ENCODE measurements at places on chromosomes 12 and 14.

DNA sequence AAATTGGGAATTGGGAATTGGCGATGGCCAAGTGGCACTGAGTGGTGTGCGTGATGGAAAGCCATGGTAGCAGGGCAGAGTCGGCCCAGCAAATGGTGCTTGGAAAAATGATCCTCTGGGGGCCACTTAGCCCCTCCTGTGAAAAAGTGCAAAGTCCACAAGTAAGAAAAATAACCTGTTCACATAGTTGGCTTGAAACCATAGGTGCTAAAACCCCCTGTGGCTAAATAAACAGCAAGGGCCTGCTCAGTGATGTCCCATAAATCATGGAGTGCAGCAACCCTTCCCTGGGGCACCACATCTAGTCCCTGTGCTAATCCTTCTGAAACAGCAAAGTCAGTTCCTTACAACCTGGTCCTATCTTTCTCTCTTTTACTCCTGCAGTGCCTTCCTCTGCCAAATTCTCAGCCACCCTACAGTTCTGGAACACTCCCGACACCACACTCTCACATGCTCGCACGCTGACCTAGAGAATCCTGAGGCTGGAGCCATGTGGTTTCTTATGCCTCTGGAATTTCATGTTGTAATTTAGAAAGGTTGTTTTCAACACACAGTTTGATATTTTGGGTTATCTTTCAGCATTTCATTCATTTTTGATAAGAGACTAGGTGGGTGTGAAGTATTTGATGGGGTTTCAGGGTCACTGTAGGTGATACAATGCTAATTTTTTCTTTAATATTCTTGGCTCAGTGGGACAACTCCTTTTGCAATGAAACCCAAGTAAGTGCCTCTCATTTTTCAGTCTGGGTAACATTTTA lies 123.6 kb downstream of the SMOC1 start:
- no peak for DNase-seq

GRCh38 chr12:5511644-5512600 lies 80.0 kb downstream of the NTF3 start:
- peak; percentile 4 for DNase-seq

DNA sequence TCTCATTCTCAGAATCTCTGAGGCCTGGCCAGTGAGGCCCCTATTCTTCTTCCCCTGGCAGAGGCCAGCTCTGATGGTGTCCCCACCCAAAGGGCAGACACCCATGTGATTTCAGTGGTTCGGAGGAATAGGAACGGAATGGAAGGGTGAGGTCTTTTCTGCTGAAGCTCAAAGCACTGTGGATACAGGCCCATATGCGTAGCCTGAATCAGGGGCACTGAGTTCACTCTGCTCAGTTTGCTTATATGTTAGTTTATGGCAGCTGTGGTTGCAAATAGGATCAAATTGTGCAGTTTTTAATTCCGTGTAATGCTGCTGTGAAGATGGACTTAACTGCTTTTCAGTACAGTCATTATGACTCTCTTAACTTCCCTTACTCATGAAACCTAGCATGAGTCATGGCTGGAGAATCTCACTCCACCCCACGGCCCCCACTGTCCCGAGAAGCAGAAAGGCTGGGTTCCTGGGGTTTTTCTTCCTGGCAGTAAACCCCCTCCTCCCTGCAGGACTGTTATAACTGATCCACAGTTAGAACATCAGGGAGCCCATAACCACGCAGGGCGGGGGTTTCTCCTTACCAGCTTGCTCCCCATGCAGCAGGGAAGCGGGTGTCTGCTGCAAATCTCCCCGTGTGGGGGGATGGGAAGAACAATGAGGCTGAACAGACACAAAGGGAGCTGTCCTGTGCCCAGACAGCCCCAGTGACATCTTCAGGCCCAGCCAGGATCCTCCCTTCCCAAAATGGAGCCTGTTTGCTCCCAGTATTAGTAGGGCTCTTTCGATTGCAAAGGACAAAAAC lies 122.7 kb downstream of the SLC38A6 start:
- DNase-seq: peak; percentile 6

DNA sequence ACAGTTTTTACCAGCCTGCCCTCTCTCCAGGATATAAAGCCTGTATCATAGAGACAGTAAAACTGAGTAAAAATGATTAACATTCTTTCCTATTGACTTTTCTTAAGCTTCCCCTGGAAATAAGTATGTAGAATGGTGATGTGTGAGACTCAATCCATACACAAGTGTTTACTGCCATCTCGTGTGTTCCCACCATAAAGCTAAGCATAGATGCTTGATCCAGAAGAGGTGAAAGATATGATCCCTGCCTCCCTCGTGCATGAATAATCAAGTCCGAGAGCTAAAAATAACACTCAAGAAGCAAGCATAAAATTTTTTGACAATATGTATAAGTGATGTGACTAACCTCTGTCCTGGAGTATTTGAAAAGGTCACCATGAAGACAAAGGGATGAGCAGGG lies 16.9 kb upstream of the GSG1 start:
- no peak for DNase-seq

DNA sequence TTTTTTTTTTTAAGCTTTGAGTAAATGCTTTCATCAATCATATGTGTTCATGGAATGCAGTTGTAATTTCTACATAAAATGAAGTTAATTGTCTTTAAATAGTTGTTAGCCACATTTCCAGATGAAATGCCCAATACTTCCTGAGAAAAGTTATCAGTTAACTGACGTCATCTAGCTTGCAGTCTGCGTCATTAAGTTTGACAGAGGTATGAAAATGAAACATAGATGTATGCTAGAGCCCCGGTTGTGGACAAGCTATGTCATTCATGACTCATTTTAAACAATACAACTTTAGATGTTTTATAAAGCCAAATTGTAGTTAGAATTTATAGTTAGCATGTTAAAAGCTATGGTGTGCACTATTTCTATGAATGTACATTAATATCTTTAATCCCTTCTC lies 90.7 kb downstream of the PLEKHA5 start:
- DNase-seq: no peak

DNA sequence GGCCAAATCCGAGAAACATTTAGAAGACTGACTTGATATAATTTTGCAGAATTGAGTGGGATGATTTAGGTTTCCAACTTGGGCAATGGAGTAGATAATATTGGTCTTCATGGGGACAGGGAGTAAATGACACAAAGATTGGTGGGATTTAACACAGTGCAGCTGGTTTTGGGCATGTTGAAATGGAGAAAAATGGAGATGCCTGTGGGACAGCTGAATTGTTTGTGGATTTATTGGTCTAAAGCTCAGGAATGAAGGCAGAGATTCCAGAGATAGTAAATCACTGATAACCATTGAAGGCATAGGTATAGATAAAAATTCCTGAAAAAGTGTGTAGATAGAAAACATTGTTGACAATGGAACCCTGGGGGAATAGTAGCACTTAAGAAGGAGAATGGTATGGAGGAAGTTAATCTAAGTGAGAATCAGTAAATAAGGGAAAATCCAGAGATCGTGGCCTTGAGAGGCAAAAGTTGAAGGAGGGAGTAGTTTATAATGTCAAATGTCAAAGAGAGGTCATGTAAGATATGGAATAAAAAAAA lies 120.9 kb upstream of the ATP2B1 start:
- no peak for DNase-seq

DNA sequence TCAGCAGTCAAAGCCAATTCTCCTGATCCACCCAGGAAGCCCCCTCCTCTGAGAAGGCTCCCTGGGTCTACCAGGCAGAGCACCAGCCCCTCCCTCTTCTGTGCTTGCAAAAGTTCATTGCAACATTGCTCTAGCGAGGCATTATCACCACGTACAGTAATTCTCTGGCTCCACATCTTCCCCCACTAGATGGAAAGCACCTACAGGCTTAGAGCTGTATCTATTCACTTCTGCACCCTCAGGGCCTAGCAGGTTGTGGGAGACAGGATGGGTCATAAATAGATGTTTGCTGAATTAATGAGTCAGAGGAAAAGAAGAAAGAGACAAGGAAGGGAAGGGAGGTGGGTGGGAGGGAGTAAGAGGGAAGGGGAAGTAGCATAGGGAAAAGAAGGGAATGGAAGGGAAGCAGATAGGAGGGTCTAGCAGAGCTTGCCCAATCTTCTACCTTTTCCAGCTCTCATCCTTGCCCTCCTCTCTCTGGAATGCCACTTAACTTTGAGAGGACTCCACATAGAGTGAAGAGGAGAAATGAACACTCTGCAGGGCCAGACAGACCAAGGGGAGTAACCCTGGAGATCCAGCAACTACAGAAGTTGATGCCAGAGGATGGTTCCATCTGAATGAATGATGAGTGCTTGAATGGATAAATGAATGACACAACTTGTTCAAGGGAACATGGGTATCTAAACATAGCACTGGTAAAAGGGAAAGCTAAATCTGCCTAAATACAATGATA lies 42.0 kb upstream of the NT5DC3 start:
- no peak for DNase-seq

GRCh38 chr14:99248761-99249171 lies 23.2 kb downstream of the BCL11B start:
- DNase-seq: no peak

- no peak for DNase-seq
Observed at GRCh38 chr12:127290251-127290650, 976.7 kb upstream of the TMEM132C start.

- DNase-seq: peak; percentile 20
Observed at GRCh38 chr14:82710267-82710841, 1176.7 kb upstream of the SEL1L start.

GRCh38 chr14:64733899-64734298 lies 29.7 kb downstream of the PLEKHG3 start:
- DNase-seq: no peak

GRCh38 chr12:98492580-98493140 lies 22.7 kb upstream of the TMPO start:
- DNase-seq: no peak

DNA sequence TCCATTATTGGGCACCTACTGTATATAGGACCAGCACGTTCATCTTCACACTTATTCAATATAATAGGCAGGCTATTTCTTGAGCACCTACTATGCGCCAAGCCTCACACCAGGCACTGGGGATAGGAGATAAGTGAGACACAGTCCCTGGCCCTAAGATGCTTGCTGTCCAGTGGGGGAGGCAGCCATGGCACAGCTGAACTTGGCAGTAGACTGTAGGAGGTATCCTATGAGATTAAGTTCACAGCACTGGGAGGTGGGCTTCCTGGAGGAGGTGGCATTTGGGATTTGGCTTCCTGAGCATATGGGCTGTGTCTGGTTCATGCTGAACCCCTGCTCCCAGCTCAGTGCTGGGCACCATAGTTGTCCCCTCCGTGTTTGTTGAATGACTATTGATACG lies 65.1 kb downstream of the MVK start:
- DNase-seq: no peak

- no peak for DNase-seq
Observed at GRCh38 chr14:39265033-39265432, 31.3 kb downstream of the MIA2 start.

GRCh38 chr14:99648027-99648784 lies 3.3 kb downstream of the HHIPL1 start:
- DNase-seq: no peak

DNA sequence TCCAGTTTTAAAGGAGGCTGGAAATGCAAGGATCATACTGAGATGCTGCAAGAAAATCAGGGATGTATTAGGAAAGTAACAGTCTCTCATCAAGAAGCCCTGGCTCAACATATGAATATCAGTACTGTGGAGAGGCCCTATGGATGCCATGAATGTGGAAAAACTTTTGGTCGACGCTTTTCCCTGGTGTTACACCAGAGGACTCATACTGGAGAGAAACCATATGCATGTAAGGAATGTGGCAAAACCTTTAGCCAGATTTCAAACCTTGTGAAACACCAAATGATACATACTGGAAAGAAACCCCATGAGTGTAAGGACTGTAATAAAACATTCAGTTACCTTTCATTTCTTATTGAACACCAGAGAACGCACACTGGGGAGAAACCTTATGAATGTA lies 24.5 kb downstream of the ZNF891 start:
- no peak for DNase-seq

- no peak for DNase-seq
Observed at GRCh38 chr12:102024765-102025164, 37.0 kb downstream of the WASHC3 start.

DNA sequence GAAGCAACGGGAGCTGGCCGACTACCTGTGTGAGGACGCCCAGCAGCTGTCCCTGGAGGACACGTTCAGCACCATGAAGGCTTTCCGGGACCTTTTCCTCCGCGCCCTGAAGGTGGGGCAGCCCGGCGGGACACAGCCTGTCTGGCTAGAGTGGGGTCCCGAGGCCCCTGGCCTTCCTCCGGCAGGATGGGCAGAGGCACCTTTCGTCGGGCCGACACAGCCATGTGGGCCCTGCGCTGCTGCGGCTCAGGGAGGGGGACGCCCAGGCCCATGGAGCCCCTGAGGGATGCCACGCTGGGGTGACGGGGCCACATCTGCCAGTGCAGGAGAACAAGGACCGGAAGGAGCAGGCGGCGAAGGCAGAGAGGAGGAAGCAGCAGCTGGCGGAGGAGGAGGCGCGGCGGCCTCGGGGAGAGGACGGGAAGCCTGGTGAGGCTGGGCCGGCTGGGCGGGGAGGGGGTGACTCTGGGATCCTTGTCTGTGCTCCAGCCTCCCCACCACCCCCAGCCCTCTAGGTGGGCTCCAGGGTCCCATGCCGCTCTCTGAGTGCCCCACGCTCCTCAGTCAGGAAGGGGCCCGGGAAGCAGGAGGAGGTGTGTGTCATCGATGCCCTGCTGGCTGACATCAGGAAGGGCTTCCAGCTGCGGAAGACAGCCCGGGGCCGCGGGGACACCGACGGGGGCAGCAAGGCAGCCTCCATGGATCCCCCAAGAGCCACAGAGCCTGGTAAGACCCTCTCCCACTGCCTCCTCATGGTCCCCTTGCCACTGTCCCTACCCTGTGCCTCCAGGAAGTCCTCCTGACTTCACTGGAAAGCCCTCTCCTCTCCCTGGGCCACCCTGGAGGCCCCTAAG lies 10.9 kb upstream of the ADSS1 start:
- no peak for DNase-seq

- DNase-seq: no peak
Observed at GRCh38 chr12:546265-546919, 86.7 kb downstream of the B4GALNT3 start.

- peak; percentile 49 for DNase-seq
Observed at GRCh38 chr14:91261115-91261514, 16.6 kb upstream of the GPR68 start.

DNA sequence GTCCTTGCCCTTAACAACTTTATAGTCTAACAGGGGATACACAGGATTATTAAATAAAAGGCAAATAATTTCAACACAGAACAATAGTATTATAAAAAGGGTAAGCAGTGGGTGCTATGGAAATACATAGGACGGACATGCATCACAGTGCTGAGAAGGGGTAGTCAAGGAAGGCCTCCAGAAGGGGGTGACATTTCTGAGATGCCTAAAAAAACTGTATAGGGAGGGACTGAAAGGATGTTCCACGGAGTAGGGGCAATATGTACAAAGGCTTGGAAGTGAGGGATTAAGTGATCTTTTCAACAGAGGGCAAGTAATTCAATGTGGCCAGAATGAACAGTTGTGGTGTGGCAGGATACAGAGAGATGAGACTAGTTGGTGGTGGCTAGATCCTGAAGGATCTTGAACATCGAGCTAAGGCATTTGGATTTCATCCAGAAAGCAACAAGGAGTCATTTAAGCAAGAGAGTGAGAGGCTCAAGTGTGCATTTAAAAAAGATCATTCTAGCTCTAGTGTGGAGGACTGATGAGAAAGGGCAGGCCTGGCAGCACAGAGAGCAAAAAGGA lies 8.9 kb upstream of the ATP5MC2 start:
- no peak for DNase-seq
